HT-29 (cell line): ENCODE measurements at places on chromosomes 1 and 21.

DNA sequence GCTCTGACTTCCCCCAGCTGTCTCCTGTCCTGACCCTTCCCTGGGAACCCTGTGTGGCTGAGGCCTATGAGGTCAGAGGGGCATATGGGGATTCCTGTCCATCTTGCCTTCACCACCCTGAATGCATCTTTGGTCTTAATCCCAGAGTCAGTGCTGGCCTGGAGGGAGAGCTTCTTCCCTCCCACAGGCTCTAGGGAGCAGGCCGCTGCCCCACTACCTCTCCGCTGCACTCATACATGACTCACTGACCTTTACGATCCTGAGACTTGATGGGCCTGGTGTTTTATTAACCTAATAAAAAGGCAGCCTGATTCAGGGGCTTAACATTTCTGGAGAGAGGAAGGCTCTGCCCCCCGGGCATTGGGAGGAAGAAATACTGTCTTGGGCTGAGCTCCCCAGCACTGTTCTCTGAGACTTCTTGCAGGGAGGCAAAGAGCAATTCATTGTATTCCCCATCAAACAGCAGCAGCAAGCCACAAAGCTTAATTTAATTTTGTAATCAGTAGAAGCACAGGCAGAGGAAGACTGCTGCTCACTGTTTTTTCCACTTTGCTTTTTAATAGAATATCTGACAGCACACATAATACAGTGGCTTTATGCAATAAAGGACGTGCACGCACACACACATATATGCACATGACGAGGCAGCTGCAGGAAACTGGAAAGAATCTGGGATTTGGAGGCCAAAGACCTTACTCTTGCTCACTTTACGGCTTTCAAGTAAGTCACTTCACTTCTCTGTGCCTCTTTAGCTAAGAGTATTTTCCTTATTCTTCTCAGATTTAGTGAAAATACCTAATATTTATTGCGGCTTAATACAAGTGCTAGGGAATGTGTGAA is 89.2 kb upstream of the GRIK3 start:
- no peak for DNase-seq

DNA sequence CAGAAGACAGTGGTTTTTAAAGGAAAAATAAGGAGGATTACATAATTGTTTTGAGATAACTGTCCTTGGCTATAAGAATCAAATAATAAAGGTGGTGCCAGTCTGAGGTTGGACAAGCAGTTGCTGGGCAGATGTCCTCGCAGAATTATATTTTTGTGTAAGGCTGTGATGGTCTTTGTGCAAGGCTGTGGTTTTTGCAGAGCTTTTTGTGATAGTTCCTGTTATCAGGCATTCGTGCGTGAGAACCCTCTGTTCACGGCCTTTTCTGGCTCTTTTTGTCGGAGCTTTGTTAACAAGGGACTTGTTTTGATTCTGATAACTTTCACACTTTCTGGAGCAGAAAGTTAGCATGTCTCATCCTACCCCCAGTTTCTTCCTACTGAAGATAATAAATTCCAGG is 33.4 kb downstream of the SH3BP5L start:
- DNase-seq: no peak

DNA sequence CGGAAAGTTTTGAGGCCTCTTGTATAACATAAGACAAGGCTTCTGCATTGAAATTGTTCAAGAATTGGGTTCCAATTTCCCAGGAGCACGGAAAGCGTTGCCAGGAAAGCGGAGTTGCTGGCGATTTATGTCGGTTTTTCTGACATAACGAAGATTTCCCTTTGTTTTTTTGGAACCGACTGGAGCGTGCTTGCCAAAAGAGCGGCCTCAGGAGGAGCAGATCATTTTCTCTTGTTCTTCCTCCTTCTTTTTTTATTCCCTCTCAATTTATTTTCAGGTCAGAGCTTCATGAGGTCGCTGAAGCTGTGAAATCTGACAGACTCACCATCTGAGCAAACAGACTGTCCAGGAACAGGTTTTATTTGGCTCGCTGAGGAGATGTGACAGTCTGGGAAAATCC is 275.5 kb downstream of the CAMTA1 start:
- DNase-seq: no peak

DNA sequence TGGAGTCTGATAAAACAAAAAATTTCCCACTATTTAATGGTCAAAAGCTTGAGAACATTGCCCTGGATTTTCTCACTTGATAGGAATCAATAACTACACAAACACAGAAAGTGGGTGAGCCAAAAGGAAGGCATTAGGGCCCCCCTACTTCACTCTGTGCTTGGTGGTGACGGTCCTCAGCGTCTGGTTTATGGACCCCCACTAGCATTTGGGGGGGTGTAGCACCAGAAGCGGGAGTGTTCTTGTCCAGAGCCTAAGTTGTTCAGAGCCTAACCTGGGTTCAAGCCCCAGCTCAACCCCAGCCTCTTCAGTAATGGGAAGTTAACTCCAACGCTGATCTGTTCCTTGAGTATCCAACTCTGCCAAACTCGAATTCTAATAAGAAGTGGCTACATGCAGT is 33.1 kb downstream of the STPG1 start:
- no peak for DNase-seq

GRCh38 chr1:51326839-51327238 is 3.5 kb downstream of the TTC39A start:
- DNase-seq: no peak

GRCh38 chr1:3441410-3441847 is 13.0 kb upstream of the ARHGEF16 start:
- no peak for DNase-seq

- no peak for DNase-seq
These were observed 90.9 kb downstream of the MAN1C1 start for GRCh38 chr1:25707280-25708016.

DNA sequence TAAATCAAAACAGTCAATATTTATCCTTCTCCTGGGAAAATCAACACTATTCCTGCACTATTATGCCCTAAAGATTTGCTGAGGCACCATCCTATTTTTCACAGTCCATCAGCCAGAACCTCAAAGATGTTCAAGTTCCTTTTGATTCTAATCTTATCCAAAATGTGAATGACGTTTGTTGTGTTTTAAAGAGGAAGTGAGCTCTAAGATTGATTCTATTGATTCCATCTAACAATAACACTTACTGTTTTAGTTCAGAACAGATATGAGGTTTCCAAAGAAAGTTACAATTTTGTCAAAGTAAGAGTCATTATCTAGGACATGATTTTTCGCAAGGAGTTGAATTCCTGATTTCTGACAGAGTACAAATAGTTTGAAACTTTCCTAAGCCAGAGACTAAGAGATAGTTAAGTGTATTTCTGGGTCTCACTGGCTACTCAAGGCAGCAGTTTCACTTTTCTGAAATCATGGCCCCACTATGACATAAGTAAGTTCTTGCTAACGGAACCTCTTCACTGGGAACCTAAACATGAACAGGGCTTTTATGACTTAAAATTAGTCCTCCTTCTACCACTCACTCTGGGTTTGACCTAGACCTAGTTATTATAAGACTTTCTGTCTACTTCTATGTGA is 84.7 kb downstream of the LHX9 start:
- no peak for DNase-seq

DNA sequence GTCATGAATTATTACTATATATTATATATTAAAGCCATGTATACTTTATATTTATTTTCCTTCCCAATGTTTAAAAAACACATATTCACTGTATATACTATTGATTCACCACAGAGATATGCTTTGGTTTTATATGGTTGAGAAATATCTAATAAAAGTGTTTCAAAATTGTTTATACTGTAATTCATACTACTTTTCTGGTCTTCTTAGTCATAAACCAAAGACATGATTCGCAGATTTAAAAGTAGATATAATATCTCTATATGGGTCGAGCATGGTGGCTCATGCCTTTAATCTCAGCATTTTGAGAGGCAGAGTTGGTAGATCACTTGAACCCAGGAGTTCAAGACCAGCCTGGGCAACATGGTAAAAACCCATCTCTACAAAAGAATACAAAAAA is 738.4 kb downstream of the USP25 start:
- DNase-seq: no peak

- no peak for DNase-seq
These were observed 28.5 kb downstream of the CCDC185 start for GRCh38 chr1:223421676-223422075.

- no peak for DNase-seq
These were observed 379.1 kb downstream of the SIPA1L2 start for GRCh38 chr1:232250838-232251237.

GRCh38 chr1:78339490-78339889 is 151.3 kb upstream of the PTGFR start:
- DNase-seq: no peak

GRCh38 chr21:46050668-46051378 is 47.1 kb upstream of the COL6A2 start:
- no peak for DNase-seq

GRCh38 chr1:63770381-63770780 is 3.4 kb upstream of the ROR1 start:
- DNase-seq: no peak

GRCh38 chr1:42145764-42146625 is 7.2 kb upstream of the GUCA2B start:
- DNase-seq: no peak

GRCh38 chr1:220706480-220706879 is 16.3 kb downstream of the C1orf115 start:
- DNase-seq: no peak

GRCh38 chr1:207755846-207756693 is 4.2 kb downstream of the CD46 start:
- peak; percentile 28 for DNase-seq

DNA sequence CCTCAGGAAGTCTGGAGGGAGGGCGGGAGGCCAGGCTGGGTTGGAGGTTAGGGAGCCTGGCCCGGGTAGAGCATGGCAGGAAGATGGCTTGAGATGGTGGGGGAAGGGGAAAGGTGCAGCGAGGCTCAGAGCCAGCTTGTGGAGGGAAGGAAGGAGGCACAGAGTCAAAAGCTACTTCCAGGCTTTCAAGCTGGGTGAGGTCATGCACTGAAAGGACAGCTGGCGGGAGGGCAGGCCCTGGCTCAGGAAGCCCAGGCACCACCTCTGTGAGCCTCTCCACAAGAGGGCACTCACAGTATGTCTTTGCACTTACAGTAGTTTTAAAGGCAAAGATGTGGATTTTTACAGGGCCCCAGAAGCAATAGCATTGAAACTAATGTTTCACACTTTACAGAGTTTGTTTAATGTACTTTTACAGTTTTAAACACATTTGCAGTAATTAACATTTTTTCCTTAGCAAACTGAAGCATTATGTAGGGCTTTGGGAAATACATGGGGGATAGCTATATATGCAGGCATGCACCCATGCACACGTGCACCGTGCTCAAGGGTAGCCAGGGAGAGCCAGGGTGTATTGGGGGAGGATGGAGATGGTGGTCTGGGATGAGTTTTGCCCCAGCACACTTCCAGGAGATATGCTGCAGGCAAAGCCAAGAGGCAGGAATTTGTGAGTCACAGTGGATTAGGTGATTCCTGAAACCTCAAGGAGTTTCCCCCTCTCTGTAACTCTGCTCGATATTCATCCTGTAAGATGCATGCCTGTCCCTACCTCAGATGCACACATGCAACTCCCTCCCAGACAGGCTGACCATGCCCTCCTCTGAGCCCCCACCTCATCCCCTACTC is 6.1 kb upstream of the ADAM15 start:
- DNase-seq: peak; percentile 82

- DNase-seq: no peak
These were observed 74.2 kb downstream of the SPATA46 start for GRCh38 chr1:162302306-162303003.

GRCh38 chr1:30173560-30173959 is 549.8 kb downstream of the MATN1 start:
- no peak for DNase-seq

DNA sequence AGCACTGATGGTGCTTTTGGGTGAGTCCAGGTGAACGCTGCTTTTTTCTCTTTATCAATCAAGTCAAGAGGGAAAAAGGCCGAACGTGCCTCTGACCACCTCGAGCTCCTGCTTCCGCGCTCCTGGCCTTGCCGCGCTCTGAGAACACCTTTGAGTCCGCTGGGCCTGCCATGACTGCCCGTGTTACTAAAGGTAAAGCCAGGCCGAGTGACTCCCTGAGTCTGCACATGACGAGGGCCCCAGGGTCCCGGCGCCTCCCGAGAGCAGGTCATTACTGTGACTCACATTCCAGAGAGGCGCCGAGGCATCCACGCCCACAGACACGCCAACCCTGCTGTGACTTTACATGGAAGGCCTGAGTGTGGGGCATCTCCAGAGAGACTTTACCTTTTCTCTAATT is 11.1 kb downstream of the POFUT2 start:
- no peak for DNase-seq

GRCh38 chr1:21396516-21396915 is 43.4 kb upstream of the NBPF3 start:
- DNase-seq: no peak

GRCh38 chr1:97647776-97648175 is 273.1 kb downstream of the DPYD start:
- no peak for DNase-seq

GRCh38 chr1:212203630-212204029 is 81.6 kb upstream of the PPP2R5A start:
- no peak for DNase-seq

- peak; percentile 83 for DNase-seq
These were observed 173.1 kb upstream of the GALNT2 start for GRCh38 chr1:229893762-229894444.

- no peak for DNase-seq
These were observed 4.5 kb downstream of the C1orf232 start for GRCh38 chr1:26164036-26164860.

DNA sequence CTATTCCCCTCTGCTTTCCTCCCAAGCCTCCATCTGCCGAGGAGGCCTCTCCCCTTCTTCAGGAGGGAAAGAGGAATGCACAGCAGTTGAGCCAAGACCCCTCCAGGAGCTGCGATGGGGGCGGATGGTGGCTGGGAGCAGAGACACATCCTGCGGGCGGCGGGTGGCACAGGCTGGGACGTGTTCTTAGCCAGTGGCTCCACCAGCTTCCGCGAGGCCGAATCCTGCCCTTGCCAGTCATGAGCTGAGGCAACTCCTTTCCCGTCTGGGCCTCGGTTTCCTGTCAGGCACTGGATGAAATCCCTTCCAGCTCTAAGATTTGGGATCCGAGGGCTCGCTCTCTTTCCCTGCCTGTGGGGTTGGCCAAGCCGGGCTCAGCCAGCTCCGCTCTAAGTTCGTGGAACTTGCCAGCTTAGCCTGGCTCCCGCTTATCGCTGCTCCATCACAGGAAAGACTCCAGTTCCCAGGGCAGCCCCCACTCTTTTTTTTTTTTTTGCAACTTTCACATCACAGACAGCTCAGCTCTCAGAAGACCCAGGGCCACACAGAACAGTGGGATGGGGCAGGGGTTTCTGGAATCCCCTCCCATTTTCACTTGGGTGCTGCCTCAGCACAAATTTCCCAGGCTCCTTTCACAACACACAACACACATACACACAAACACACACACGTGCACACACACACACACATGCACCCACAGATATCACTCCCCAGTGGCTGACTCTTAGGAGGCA is 506 bp downstream of the MYOM3 start:
- DNase-seq: no peak
